ENCODE measurements at places on chromosomes 5 and 9.

- DNase-seq = no peak
Observed at GRCh38 chr5:174825587-174825986, 101.2 kb downstream of the MSX2 start.

GRCh38 chr5:97245386-97245785, 62.3 kb upstream of the RIOK2 start:
- no peak for DNase-seq

GRCh38 chr5:1933364-1934055, 50.8 kb upstream of the IRX4 start:
- no peak for DNase-seq

GRCh38 chr5:111143910-111144309, 51.8 kb downstream of the WDR36 start:
- DNase-seq = no peak

DNA sequence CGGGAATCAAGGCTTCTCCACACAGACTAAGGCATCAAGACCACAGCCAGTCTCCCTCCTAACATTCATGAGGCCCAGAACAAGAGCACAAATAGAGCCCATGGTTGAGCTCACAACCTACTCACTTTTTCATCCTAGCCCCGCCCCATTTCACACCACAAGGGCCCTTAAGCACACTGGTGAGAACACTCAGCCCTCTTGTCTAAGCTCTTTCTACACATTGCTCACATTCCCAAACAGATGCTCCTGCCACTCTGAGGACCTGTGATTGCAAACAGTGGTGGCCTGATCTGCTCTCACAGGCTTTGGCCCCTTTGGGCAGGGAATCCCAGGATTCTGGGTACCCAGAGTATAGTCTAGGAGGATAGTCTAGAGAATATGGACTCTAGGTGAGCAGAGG, 54.0 kb downstream of the FEM1C start:
- no peak for DNase-seq

DNA sequence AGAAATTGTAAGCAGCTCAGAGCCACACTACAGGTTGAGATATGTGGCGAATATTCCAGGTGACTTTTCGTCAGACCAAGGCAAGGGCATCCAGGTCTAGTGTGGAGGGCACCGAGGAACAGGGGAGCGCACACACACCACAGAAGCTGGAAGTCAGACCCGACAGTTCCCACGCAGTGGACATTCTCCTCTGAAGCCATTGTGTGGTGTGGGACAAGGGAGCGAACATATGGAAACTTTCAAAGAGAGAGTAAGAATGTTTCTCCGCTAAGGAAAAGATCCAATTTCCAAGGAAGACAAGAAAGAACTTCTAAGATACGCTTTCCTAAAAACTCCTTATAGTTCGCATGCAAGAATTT, 141.4 kb upstream of the OTULINL start:
- DNase-seq = no peak

- no peak for DNase-seq
Observed at GRCh38 chr5:11047030-11047429, 286.0 kb upstream of the DAP start.

GRCh38 chr9:70053864-70054263, 10.2 kb downstream of the MAMDC2 start:
- DNase-seq = no peak

DNA sequence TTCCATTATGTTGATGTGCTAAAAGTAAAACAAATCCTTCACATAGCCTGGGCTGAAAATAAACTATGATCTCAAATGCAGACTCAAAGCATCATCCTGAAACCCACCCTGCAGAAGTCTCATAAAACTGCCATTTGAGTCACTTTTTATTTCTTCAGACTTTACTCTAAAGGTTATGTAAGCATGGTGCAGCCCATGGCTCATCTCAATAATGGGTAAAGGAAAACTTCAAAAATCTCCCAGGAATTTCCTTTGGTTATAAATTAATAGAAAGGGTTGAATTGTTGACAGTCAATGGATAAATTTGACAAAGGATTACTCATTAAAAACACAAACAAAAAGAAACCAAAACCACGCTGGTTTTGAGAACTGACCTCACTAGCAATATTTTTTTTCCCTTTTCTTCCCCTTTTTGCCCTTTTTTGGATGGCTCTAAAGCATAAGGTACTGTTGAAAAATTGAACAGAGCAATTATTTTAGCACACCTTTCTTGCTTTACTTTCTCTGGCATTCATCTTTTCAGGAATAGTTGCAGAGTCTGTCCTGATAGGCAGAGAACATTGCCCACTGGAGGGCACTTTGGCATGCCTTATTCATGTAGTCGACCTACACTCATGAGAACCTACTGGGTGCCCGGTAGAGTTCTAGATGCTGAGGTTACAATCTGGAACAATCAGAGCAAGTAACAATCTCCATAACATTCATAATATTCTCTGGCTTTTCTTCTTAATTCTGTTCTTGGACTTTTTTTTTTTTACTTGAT, 191.4 kb downstream of the TMEM167A start:
- no peak for DNase-seq

- DNase-seq = peak; percentile 16
Observed at GRCh38 chr9:20552874-20553557, 69.3 kb downstream of the MLLT3 start.

DNA sequence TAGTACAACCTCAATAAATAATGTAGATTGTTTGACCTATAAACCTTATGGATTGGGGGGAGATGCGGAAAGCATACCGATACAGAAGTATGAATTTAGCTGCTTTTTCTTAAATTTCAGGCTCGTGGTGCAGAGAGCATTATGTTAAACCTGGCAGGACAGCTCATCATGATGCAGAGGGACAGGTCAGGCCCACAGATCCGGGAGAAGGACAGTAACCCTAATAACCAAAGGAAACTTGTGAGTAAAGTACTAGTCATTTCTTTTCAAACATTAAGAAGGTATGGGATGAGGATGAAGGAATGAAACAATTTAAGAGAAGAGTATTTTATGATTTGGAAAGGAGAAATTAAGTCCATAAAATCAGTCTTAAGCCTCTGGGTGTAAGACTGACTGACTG, 70.5 kb downstream of the ERMP1 start:
- no peak for DNase-seq

DNA sequence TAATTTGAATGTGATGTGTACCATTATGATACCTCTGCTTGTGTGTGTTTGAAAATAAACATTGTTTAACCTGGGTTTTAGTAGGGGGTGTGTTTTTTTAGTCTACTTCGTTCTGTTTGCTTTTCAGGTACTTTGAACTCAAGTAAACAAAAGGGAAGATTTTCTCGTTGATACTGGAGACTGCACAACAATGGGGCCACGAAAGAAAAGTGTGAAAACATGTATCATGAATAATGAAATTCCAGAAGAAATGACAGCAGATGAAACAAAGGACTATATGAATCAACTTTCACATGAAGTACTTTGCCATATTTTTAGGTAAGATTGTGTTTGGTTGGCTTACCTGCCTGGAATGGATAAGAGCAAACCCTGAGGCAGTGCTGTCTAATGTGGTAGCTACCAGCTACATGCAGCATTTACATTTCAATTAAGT, 10.8 kb downstream of the FBXO38 start:
- no peak for DNase-seq

DNA sequence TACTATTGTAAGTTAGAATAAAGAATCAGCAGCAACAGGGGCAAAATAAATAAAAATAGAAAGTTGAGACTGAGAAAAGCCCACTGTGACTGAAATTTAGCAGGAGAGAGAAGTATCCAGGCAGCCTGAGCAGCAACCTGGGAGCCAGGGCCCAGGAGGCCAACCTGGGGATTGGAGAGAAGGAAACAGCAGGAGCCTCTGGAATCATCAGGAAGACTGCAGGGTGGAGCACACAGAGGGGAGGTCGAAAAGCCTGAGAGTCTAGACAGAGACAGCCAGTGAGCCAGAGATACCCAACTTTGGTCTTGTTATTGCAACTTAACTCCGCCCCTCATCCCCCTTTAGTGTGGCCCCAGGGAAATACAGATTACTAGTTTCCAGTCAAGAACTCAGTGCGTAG, 98.6 kb downstream of the SLC1A3 start:
- no peak for DNase-seq

- DNase-seq = no peak
Observed at GRCh38 chr9:88310310-88310980, 77.8 kb upstream of the SPIN1 start.

- no peak for DNase-seq
Observed at GRCh38 chr5:127056896-127057295, 16.4 kb downstream of the C5orf63 start.

DNA sequence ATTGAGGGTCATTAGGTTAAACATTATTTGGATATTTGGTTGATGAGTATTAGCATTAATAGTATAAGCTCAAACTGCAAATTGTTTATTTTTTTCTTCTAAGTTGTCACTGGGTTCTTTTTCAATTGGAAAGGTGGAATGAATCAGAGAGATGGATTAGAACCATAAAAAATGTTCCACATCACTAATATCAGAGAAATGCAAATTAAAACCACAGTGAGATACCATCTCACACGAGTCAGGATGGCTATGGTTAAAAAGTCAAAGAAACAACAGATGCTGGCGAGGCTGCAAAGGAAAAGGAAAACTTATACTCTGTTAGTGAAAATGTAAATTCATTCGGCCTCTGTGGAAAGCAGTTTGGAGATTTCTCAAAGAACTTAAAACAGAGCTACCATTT, 122.8 kb downstream of the CCDC192 start:
- no peak for DNase-seq

GRCh38 chr5:139137697-139138096, 60.5 kb downstream of the SIL1 start:
- peak; percentile 3 for DNase-seq

- no peak for DNase-seq
Observed at GRCh38 chr5:167940911-167941310, 350.5 kb upstream of the WWC1 start.

GRCh38 chr9:94944626-94945025, 218.1 kb downstream of the AOPEP start:
- DNase-seq = no peak

GRCh38 chr5:56412601-56413379, 179.7 kb upstream of the ANKRD55 start:
- DNase-seq = peak; percentile 16

- DNase-seq = no peak
Observed at GRCh38 chr9:134372581-134373267, 46.5 kb downstream of the RXRA start.

GRCh38 chr5:41067714-41068568, 3.2 kb downstream of the MROH2B start:
- peak; percentile 42 for DNase-seq

DNA sequence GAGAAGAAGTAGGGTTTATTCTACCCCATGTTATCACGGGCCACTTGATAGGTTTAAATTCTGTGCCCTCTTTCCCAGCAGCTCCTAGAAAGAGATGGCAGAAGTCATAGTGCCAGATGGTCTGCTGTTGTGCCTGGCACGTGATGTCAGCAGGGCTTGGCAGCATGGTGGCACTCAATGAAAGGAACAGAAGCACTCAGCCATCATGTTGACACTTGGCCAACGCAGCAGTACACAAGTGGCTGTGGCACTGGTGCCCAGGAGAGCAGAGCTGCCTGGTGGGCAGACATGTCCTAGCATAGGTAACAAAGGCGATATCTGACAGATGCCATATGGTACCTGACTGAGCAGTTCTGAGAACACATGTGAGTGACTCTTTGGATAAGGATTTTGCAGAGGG, 796.4 kb upstream of the ACO1 start:
- DNase-seq = no peak

DNA sequence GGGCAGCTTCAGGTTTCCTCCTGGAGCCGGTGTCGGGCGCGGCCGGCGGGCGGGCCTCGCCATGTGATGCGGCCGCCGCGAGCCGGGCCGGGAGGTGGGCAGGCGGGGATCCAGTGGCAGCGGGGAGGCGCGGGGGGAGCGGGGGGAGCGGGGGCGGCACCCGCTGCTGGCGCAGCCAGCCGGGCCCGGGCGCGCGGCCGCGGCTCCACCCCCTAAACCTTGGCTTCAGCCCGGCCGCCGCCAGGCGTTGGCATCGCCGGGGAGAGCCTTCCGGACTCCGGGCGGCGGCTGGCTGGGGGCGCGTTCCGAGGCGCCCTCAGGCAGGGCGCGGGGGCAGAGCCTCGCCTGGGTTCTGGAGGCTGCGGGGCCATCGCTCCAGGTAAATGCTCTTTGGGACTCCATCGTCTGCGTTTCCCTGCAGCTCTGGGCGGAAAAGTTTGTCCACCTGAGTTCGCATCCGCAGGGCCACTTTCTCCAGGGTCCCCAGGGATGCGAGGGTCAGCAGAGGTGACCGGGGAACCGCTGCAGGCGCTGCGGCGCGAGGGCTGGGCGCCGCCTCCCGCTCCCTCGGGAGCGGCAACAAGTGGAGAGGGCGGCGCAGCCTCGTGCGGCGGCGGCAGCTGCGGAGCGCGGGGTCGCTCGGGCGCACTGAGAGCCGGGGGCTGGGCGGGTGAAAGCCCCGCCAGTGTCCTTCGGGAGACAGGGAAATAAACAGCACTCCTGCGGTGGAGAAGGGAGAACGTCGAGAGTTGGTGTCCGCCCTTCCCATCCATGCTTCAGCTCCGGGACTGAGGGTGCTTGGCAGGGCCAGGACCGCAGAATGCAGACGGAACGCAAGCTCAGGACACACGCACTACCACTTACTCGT, at the start of gene ARHGEF28:
Gene ARHGEF28, plus strand, starts transcription at position 253 of the 868 bp plus-strand sequence. CDS start 58,656 bp downstream, outside the sequence.
- DNase-seq = peak; percentile 66

- no peak for DNase-seq
Observed at GRCh38 chr5:171776213-171776612, 9.4 kb upstream of the SMIM23 start.

DNA sequence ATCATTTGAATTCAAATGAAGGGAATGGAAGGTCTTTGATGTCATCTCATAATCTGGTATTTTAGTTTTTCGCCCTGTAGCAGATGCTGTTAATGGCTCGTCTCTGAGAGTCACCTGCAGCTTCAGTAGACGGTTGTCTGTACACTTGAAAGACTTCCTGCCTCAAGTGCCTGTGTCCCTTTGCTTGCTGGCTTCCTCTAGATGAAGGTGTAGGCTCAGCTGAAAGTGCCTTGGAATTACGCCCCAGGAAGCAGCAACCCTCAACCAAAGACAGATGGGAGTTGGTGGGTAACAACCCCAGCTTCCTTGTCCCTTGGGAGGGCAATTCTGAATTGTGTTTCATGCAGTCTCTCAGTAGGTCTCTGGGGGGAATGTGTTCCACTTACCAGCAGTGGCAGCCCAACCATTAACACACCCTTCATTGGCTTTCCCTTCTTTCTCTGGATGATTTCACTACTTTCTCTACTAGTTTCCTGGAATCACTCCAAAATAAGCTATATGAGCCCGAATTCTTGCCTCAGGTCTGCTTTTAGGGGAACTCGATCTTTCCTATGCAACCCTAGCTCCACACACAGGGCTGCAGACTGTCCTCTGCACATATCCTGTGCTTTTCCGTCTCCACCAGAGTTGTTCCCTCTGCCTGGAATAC, 395.6 kb downstream of the DMAC1 start:
- DNase-seq = no peak

DNA sequence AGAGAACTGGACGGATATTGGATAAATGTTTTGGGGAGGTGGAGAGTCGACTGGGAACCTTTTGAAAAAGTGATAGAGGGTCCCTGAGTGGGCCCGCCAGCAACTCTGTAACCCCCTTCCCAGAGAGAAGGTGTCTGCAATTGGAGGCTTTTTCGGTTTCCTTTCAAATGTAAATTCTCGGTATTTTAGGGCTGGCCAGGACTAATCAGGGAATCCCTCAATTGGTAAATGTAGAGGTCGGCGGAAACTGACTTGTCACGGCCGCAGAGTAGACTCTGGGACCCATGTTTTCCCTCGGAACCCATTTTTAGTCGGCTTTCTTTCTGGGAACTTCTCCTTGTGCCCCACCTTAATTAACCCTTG, 524 bp downstream of the CCNB1 start:
- DNase-seq = no peak

Data from small intestine (tissue), 16 donors.